Stimulated activated CD8-positive, alpha-beta memory T cell treated with anti-CD3 and anti-CD28 coated beads, Interleukin-15, amount 100 ng/mL, for 1 hour (primary cell): ENCODE measurements at places on chromosomes 2 and 18.

GRCh38 chr2:36569267-36569856 lies 28.6 kb downstream of the FEZ2 start:
- no peak for DNase-seq

GRCh38 chr2:229137066-229137465 lies 134.0 kb downstream of the PID1 start:
- DNase-seq: no peak

GRCh38 chr2:197708331-197708730 lies 3.2 kb downstream of the MARS2 start:
- no peak for DNase-seq

DNA sequence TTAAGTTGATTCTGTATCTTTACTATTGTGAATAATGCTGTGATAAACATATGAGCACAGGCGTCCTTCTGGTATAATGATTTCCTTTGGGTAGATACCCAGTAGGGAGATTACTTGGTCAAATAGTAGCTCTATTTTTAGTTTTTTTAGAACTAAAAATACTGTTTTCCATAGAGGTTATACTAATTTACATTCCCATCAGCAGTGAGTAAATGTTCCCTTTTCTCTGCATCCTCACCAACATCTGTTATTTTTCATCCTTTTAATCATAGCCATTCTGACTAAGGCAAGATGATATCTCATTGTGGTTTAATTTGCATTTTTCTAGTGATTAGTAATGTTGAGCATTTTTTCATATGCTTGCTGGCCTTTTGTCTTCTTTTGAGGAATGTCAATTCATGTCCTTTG lies 35.1 kb downstream of the PMS1 start:
- no peak for DNase-seq

GRCh38 chr2:172219201-172219600 lies 116.5 kb upstream of the DLX2 start:
- DNase-seq: no peak

DNA sequence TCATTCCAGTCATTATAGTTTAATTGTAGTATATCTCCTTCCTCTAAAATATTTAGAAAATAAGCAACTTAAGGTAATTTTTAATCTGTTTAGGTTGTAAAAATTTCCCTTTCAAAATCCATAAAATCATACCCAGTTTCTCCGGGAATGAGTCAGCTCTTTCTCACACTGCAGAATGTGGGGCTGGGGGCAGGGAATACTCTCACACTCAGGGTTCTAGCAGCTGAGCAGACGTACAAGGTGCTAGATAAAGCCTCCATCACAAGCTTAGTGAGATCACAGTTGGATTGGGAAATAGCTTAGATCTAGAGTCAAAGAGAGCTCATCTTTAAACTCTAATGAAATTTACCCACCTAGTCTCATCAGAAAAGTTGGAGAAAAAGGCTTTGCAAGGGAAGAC lies 79.9 kb upstream of the FAM237A start:
- DNase-seq: no peak

DNA sequence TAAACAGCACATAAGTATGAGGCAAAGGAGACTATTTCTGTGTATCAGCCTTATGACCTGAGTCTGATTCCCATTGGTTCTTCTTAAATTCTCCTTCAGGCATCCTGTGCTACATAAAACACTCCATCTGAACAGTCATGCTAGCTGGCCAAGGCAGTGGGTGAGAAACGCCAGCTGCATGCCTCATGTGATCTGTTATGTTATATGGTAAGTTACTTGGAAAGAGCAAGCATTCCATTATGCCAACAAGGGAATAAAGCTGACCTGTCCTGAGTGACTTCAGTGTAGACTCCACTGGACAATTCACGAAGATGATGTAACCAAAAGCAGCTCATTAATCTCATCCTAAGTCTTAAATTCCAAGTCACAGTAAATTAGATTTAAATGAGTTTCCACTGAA lies 216.5 kb upstream of the FN1 start:
- DNase-seq: no peak

- no peak for DNase-seq
These were observed 63.6 kb upstream of the CPO start for GRCh38 chr2:206875701-206876100.

DNA sequence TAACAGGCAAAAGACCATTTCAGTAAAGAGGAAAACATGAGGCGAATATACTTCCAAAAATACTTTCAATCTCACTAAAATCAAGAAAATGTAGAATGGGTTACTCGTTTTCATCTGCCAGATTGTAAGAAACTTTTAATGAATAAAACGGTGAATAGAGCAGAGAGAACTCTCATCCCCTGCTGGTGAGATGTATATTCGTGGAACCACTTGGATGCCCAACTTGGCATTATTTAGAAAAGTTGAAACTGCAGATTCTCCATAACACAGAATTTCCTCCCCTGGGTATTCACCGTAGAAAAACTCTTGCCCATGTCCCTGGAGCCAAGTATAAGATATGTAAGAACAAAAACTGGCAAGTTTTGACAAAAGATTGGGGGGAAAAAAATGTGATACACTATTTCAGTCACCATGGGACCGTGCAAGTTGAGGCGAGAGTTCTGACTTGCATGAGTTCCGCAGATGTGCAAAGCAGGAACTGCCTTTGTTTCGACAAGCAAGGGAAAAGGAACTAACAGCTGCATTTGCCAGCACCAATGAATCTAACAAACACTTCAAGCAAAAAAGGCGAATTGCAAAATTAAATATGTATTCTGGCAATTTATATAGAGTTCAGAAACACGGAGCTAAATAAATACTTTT lies 14.8 kb downstream of the TIMM21 start:
- DNase-seq: no peak

DNA sequence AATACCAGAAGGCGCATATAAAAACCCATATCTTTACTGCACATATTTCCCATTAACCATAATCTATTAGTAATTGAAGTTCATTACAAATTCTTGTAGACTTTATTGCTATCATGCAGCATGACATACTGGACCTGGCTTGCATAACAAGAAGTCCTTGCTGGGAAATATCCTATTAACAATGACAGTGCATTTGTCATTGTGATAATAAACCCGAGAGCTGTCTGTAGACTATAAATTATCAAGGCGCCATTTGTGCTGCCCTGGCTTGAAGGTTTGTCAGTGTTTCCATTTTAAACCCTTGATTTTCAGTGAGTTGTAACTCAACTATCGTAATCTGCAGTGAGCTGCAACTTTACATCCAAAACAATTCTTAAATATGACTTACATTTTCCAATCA lies 59.0 kb downstream of the HNMT start:
- DNase-seq: no peak

DNA sequence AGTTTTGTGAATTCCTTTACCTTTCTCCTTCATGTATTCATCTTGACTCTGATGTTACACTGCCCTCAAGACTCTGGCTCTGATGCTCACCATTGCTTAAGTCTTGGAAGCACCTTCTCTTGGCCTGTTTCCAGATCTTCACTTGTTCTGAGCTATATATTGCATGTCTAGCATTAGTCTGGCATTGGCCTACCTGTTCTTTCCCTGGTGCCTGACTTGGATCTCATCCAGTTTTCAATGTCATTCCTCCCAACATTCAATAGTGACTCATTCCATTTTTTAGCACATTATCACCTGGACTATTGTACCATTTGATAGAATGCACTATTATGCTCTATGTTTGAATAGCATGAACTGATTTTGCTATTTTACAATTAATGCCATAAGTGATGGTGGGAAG lies 127.3 kb upstream of the NYAP2 start:
- DNase-seq: no peak

DNA sequence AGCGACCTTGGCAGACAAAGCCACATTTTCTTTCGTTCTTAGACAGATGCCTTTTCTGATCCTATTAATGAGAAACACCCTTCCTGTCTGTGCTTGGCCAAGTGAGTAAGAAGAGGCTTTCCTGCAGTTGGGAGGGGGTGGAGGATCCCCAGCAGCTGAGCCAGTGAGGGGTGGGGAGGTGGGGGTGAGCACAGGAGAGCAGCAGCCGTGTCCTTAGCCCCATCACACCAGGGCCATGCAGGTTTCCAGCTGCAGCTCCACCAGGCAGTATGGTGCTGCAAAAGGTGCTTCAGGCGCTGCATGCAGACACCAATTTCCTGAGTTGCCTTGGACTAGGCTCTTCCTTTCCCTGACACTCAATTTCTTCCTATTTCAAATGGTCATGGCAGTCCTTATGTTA lies 123.3 kb upstream of the SIX2 start:
- DNase-seq: no peak

- no peak for DNase-seq
These were observed 77.5 kb downstream of the EPB41L3 start for GRCh38 chr18:5466256-5466655.

- DNase-seq: no peak
These were observed 148.0 kb downstream of the SMAD7 start for GRCh38 chr18:48802543-48803290.
